ENCODE measurements at places on chromosomes 7 and 10.
A peak's percentile ranks its signal among the peaks of the same experiment; 100 is the strongest.

GRCh38 chr7:99929730-99930053 lies 272 bp upstream of the GJC3 start:
- no peak for DNase-seq

DNA sequence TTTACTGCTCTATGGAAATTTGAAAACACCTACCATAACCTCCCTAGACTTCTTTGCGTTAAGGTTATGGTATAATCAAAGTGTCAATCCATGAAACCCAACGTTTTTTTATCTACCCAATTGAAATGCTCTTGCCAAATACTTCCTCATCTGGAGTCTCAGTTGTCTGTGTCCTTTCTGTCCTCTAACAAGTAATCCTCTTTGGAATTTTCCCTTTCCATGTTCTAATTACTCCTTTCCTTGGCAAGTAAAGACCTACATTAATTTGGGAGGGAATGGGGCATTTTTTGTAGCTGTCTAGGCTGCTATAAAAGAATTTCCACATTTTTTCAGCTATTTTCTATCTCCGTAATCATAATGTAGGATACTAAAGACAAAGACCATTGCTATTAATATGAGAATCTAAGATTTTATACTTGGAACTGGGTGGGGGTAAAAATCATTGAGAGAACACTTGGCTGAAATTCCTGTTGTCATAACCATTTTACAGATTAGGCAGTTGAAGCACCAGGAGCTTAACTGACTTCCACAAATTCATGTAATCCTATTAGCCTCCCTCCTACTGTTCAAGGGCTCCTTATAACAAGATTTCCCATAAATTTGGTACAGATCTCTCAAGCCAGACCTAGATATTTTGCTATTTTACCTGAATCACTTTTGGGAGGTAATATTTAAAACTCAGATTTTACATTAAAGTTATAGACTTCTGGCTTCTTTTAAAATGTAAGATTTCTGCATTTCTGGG lies 1307.6 kb downstream of the XPNPEP1 start:
- DNase-seq = no peak

GRCh38 chr10:132196178-132197113 lies 9.7 kb downstream of the DPYSL4 start:
- DNase-seq = no peak

GRCh38 chr10:119502209-119502608 lies 40.3 kb downstream of the RGS10 start:
- DNase-seq = peak; percentile 98

DNA sequence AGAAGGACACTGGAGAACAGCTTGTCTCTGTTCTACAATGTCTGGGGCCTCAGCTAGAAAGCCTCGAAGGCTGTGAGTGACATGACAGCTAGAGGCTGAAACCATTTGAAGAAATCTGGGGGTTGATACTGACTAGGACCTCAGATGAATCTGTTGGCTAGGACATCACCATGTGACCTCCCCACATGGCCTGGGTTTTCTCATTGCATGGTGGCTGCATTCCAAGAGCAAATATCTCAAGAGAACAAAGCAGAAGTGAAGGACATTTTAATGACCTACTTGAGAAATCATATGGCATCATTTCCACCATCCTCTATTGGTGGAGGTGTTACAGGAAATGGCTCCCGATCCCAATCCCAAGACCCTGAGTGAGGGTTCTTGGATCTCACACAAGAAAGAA lies 450.6 kb upstream of the AUTS2 start:
- DNase-seq = no peak

GRCh38 chr7:2921653-2922347 lies 77.7 kb upstream of the GNA12 start:
- DNase-seq = no peak

DNA sequence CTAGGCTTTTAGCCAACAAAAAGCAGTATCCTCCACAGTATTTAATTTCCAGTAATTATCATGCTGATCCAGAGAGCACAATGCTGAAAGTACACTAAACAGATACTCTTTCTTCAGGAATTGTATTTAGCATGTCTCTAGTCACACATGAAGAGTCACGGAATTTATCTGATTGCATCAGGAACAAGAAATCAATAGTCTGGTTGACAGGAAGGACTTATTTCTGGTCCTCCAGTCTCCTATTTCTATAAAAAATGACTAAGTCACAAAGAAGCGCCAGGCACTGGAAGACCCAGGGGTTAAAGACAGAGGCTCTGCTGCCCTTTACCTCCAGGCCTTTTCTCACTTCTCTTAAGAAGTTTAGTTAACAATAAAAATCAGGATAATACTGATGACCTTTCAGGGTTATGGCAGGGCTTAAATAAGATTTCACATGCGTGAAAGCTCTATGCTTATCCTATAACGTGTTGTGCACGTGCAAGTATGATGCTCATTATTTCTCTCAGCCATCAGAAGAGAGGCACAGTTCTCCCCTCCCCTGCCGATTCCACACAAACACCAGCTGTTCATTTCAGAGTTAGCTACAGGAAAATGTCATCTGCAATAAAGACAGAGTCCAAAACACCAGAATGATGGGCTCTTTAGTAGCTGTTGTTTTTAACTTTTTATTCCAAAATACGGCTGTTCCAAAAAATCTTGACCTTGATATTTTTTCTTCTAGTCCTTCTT lies 36.9 kb downstream of the SLC26A4 start:
- DNase-seq = no peak

- DNase-seq = no peak
These were observed 5.3 kb upstream of the KLF6 start for GRCh38 chr10:3790272-3790671.

DNA sequence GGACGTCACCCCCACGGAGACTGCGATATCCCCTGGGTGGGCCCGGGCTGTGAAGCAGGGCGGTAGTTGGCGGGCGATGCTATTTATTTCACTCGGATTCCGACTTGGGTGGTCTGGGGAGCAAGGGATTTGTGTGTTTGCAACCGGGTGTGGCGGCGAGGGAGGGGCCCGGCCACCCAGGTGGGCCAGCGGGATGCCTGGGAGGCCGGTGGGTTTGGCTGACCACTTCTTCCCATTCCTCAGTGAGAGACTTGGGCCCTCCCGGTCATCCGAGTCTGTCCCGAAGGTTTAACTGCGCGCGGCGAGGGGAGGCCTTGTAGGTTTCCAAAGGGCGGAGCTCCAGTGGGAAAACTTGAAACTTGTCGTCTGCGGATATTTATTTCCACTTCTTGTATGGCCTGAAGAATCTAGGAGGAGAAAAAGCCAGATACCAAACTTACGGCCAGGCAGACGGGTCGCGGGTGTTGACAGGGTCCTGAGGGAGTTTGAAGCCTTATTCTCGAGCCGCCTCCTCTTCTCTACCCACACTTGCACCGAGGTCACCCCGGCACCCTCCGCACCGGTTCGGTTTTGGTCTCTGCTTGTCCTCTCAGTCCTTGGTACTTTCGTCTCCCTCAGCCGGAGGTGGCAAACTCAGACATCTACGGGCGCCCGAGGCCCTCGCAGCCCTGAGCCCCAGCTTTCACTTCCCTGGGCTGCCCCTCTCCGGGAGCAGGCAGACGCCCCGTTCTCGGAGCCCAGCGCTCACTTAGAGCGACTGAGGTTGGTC lies 17.9 kb downstream of the ZNF316 start:
- no peak for DNase-seq

GRCh38 chr7:36994456-36995112 lies 270.3 kb upstream of the AOAH start:
- DNase-seq = no peak

- no peak for DNase-seq
These were observed at the start of gene PWWP2B for GRCh38 chr10:132397036-132397541. Gene PWWP2B (plus strand): TSS chr10:132397200. CDS start chr10:132397227, 27 bp downstream.

- no peak for DNase-seq
These were observed 17.4 kb downstream of the KPNA7 start for GRCh38 chr7:99190359-99191009.

DNA sequence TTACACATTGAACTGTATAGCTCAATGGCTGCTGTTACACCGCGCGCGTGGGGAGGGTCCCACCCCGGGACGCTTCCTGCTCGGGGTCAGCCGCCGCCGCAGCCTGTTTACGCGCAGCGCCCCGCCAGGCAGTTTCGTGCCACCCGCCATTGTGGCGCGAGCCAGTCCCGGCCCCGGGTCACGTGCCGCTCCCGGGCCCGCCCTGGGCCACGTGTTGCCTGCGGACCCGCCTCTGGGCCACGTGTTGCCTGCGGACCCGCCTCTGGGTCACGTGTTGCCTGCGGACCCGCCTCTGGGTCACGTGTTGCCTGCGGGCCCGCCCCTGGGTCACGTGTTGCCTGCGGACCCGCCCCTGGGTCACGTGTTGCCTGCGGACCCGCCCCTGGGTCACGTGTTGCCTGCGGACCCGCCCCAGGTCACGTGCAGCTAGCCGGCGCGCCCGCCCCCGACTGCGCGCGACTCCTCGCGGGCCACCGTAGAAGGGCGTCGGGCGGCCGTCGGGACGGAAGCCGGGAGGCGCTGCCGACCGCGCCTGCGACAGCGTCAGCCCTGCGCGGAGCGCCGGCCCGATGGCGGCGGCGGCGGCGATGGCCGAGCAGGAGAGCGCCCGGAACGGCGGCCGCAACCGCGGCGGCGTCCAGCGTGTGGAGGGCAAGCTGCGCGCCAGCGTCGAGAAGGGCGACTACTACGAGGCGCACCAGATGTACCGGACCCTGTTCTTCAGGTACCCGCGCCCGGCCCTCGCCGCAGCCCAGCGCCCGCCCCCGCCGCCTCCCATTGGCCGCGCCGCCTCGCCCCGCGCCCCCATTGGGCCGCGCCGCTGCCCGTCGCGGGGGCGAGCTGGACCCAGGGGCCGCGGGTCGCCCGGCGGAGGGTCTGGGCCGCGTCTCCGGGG lies at the start of gene GET4:
GET4 (plus strand) TSS at position 478 of the 895 bp plus-strand sequence; CDS start at position 570, 92 bp downstream.
- peak; percentile 90 for DNase-seq

- DNase-seq = no peak
These were observed 477.7 kb downstream of the TNS3 start for GRCh38 chr7:47104206-47104549.

DNA sequence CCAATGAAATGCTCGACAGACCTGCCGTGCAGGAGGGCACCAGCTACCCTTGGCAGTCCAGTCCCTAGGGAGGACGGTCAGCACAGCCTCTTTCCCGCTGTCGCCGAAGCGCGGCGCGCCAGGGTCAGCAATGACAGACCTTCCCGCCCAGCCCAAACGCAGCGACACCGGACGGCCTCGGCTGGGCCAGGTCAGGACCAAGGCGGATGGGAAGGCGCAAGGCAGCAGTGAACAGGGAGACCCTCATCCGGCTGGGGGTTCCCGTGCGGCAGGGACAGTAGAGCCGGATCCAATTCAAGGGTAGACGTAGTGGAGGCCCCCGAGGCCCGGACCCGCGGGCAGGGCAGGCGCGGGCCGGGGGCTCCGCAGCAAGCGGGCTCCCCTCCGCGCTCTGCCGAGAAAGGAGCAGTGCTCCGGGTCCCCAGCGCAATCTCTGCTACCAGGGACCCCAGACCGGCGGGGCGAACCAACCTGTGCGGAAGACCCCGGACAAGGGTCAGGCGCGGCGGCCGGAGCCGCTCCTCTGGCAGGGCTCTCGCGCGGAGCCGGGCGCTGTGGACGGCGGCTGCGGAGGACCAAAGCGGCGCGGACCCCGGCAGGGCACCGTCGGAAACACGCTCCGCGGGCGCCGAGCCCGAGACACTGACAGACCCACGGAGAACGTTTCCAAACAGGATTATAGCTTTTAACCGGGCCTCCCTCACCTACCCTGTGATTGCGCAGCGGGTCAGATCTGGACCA lies at the start of gene SEC31B:
SEC31B (minus strand) TSS at position 551 of the 741 bp plus-strand sequence. CDS start 2,909 bp downstream, outside the sequence.
- DNase-seq = no peak

- DNase-seq = no peak
These were observed 8.0 kb downstream of the RBM33 start for GRCh38 chr7:155652156-155653114.

DNA sequence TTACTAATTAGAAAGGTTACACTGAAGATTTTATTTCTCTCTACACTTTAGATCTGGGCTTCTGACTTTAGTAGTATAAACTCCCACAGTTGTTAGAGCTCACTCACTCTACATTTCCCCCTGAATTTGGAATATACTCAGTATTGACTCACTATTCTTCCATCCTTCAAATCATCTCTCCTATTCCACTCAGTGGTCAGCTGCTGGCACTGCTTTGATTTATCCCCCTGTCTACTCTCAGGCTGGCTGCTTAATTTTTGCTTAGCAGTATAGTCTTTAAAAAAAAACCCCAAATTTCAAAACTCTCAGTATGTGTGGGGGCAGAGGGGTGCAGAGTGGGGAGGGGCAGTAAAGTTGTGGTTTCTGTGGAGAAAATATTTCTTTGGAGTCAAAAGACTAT lies 68.9 kb downstream of the CDK6 start:
- DNase-seq = no peak

- no peak for DNase-seq
These were observed 242.2 kb upstream of the GRB10 start for GRCh38 chr7:51024867-51025266.

DNA sequence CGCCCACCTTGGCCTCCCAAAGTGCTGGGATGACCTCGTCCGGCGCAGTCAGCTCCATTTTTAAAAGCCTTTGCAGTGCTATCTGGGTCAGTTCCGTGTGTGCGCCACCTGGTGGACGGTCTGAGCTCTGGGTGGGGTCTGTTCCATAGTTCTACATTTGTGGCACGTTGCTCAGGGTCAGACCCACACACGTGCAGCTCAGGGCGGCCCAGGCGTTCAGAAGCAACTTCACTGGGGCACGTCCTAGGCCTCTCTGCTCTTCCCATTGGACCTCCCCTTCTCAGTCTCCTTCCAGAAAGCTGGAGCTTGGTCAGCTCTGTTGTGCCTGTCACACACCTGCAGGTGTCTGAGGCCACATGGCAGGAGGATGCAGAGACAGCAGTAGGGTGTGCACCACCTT lies 137.9 kb downstream of the DNAJB6 start:
- DNase-seq = peak; percentile 62

DNA sequence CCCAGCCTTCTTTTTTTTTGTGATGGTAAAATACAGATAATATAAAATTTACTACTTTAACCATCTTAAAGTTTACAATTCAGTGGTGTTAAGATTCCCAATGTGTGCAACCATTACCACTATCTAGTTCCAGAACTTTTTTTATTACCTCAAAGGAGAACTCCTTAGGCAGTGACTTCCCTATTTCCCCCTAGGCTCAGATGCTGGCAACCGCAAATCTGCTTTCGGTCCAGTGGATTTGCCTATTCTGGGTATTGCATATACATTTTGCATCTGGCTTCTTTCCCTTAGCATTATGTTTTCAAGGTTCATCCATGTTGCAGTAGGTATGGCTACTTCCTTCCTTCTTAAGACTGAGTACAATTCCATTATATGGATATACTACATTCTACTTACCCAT lies 56.5 kb downstream of the AFAP1L2 start:
- DNase-seq = no peak
